Iris pigment epithelial cell (primary cell): ENCODE measurements at places on chromosomes 2 and 18.

GRCh38 chr2:39524061-39524460 lies 87.0 kb upstream of the MAP4K3 start:
- DNase-seq = peak; percentile 68

DNA sequence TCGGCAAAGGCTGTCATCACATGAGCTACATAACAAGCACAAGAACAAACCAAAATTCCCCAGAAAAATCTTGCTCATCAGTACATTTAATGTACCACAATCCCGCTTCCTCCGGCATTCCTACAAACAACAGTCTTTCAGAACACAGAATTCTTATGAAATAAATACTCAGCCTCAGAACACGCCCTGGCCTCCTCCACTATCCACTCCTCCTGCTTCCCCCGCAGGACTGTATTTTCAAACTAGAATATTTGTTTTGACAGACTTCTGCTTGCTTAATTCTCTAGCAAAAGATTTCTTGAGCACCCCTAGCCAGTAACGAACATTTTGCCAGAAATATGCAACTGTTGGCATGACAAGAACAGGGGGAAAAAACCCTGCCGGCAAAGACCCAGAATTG lies 131.2 kb downstream of the THADA start:
- DNase-seq = peak; percentile 79

DNA sequence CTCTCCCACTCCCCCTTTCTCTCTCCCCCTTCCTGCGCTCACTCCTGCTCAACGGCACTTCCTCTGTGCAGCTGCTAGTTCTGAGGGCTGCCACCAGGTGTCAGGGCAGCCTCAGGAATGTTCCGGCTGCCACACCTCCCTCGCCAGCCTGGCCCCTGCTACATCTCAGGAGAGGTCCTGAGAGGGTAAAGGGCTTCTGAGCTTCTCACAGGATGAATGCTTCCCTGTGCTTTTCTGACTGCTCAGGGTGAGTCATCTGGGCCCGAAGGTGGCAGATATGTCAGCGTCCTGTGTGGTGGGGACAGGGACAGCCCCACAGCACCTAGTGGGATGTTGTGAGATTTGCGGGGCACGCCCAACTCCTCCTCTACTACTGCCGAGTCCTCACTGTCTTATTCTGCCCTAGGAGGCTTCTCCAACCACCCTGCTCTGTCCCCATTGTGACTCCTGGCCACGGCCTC lies 49.0 kb downstream of the PLEKHB2 start:
- peak; percentile 61 for DNase-seq

GRCh38 chr2:237692601-237693290 lies 65.4 kb downstream of the LRRFIP1 start:
- no peak for DNase-seq

DNA sequence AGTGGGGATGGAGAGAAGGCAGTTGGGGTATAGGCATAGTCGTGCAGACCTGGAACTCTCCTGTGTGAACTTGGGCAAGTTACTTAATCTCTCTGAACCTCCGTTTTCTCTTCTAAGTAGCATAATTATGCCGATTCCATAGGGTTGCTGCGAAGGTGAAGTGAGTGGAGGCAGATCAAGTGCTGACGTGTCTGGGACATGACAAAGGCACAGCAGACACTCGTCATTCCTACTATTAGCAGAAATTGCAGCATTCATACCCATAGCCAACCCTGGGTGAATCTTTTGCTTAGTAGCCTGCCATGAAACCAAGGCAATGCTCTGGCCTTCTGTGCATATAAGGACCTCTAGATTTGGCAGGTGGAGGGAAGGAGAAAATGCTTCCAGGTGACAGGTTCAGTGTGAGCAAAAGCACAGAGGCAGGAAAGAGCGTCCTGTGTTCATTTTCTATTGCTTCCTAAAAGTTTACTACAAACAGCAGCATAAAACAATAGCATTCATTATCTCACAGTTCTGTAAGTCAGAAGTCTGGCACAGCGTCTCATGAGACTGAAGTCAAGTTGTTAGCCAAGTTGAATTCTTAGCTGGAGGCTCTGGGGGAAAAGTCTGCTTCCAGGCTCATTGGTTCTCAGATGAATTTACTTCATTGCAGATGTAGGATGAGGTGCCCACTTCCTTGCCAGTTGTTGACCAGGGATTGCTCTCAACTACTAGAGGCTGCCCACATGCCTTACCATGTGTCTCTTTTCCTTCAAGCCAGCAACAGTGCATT lies 77.8 kb downstream of the CTIF start:
- no peak for DNase-seq

- DNase-seq = no peak
Observed at GRCh38 chr18:2002604-2003003, 568.7 kb downstream of the METTL4 start.

DNA sequence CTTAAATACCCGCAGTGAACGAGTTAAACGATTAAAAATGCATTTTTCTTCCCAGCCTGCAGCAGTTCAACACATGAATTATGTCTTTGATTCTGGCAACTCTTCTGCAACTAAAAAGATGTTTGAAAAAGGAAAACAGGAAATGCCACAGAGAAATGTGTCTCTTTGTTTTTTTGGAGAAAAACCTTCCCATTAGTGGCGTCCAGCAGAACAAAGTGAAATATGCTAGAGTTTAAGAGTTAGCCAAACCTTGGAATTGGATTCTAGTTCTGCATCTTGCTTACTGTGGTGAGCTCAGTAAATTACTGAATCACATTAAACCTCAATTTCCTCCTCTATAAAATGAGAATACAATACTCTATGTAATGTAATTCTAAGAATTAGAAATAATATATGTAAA lies 900.2 kb upstream of the ACVR2A start:
- no peak for DNase-seq

DNA sequence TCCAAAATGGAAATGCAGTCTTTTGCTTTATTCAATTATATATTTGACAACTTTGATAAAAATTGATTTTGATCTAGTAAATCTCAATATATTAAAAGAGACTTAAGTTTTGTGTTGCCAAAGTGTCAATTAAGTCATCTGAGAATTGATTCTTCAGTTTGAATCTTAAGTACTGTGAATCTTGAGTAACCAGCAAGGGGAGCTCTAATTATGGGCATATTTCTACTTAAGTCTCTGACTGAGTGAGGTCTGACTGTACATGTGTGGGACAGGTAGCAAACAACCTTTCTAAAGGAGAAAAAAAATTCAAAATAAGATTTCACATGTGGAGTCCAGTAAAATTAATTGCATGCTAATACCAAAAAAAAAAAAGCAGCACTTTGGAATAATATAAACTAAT lies 503.7 kb upstream of the SLC8A1 start:
- DNase-seq = no peak

GRCh38 chr2:72289283-72289682 lies 141.6 kb upstream of the CYP26B1 start:
- DNase-seq = peak; percentile 87

DNA sequence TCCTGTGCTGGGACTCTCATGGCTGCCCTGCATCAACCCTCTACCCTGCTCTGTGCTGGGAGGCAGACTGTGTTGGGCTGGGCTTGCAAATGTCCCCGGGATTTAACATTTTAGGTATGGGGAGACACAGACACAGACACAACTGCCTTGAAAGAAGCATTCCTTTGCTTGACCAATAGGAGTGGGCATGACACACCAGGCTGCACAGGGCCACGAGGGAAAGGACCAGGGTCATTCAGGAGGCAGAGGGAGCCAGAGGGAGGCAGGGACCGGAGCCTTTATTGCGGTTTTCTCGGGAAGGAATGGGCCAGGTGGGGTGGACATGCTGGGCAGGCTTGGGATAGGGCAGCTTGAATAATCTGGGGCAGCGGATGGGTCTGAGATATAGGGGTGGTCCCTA lies 238.7 kb upstream of the COPS8 start:
- DNase-seq = no peak

DNA sequence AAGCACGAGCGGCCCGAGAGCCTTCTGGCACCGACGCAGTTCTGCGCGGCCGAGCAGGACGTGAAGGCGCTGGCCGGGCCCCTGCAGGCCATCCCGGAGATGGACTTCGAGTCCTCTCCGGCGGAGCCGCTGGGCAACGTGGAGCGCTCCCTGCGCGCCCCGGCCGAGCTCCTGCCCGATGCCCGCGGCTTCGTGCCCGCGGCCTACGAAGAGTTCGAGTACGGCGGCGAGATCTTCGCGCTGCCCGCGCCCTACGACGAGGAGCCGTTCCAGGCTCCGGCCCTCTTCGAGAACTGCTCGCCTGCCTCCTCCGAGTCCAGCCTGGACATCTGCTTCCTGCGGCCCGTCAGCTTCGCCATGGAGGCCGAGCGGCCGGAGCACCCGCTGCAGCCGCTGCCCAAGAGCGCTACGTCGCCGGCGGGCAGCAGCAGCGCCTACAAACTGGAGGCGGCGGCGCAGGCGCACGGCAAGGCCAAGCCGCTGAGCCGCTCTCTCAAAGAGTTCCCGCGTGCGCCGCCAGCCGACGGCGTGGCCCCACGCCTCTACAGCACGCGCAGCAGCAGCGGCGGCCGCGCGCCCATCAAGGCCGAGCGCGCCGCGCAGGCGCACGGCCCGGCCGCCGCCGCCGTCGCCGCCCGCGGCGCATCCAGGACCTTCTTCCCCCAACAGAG lies 70.4 kb downstream of the ARHGEF33 start:
- DNase-seq = peak; percentile 94

DNA sequence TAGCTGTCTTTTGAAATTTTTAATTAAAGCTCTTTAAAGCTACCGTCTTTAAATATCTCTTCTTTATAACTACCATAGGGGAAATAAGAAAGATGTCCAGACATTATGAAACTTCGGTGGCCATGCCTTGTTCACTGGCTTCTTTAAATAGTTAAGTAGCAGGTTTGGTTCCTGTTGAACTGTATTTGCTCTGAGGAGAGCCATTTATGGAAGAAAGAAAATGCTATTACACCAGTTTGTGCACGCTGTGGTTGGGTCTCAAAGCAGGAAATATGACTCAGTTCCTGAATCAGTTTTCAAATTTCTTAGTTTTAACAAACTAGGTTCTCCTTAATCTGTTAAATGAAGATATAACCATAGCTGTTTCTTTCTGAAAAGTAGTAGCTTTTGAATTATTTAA lies 12.2 kb downstream of the ARPC2 start:
- peak; percentile 90 for DNase-seq

DNA sequence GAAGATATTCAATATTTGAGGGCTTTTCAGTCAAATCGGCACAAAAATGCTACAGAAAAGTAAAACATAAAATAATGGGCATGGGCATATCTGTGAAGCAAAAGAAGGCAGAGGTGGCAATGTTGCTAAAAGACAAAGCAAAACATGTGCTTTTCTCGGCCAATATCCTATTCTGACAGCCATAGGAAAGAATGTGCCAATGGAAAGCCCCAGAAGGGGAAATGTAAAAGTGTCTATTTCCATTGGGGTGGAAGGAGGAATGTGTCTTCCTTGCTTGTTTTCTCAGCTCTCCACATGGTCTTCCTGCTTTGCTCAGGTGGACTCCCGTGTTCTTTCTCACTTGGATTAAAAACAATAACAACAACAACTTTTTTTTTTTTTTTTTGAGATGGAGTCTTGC lies 13.7 kb upstream of the PER2 start:
- no peak for DNase-seq

GRCh38 chr18:9108911-9109310 lies 6.4 kb downstream of the NDUFV2 start:
- DNase-seq = no peak

DNA sequence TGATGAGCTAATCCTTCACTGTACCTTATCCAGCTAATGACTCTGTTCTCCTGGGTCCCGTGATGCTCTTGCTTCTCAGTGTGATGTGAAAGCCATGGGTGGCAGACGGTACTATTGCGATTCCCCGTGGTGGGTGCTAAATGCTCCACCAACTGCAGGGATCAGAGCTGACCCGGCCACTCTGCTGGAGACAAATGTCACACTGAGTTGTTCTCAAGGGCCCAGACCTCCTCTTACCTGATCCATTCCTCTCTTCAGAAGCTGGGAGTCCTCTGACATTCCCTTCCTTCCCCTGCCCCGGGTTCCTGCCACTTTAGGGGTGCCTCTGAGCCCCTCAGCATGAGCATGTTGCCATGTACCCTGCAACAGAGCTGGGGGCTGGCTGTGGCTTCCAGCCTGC lies 105.1 kb downstream of the MAPK4 start:
- no peak for DNase-seq

DNA sequence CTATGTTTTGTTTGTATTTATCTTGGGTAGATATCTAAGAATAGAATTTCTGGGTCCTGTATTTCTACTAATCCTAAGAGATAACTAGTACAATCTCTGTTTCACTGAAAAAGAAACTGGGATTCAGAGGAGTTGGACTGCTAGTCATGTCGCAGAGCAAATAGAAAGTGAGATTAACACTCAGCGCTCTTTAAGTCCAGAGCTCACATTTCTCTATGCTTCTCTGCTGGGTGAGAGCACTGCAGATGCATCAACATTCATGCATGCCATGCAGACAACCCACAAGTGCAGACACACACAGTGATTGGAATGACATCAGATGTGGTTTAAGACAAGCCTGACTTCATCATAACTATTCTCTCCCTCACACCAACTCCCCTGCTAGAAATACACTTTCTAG lies 563.8 kb downstream of the TDRD15 start:
- DNase-seq = no peak

GRCh38 chr18:60684843-60685513 lies 312.4 kb upstream of the MC4R start:
- DNase-seq = peak; percentile 41

GRCh38 chr2:169014780-169015179 lies 16.3 kb downstream of the ABCB11 start:
- DNase-seq = no peak

DNA sequence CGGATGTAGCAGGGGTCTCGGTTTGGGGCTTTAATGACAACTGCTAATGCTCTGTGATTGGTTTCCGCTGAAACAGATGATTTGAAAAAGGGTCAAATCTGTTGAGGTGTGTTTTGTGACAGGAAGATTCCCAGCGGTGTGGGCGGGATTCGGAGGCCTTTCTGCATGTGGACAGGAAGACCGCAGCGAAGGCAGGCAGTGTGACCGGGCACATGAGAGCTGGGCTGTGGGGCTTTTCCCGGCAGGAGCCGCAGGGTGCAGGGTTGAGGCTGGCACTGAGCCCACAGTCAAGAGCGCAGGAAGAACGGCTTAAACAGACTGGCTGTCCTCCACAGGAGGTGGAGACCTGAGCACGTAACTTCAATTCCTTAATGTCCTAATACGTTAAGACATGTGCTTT lies 180.0 kb upstream of the TPO start:
- DNase-seq = peak; percentile 38

- DNase-seq = peak; percentile 80
Observed at GRCh38 chr2:33457556-33458247, 18.7 kb upstream of the RASGRP3 start.
